Chondrocyte (in vitro differentiated cells): ENCODE measurements at places on chromosomes 7 and 10. TPM values are rescaled to one million over a fixed set of nuclear protein-coding genes. Genes with fewer than 3 reads are reported as not detected.

- no peak for DNase-seq
- peaks cover 76% of the 10 kb centered on the region for H3K27me3 ChIP-seq
- no peaks in the 10 kb centered on the region for H3K36me3 ChIP-seq
- no peak overlapping the region for H3K27ac ChIP-seq
Observed at GRCh38 chr10:117160567-117160966, 22.5 kb upstream of the VAX1 start.

- DNase-seq: no peak
- peaks cover 20% of the 10 kb centered on the region for H3K4me1 ChIP-seq
- H3K36me3 ChIP-seq: no peaks in the 10 kb centered on the region
- H3K27me3 ChIP-seq: peaks cover 2% of the 10 kb centered on the region
- H3K4me3 ChIP-seq: peak overlapping the region; percentile 79
Observed at GRCh38 chr10:21172930-21173801, 276.1 kb upstream of the NEBL start.

- no peak overlapping the region for H3K4me3 ChIP-seq
- H3K27me3 ChIP-seq: no peaks in the 10 kb centered on the region
- H3K36me3 ChIP-seq: peaks cover 4% of the 10 kb centered on the region
- peaks cover 32% of the 10 kb centered on the region for H3K4me1 ChIP-seq
Observed at GRCh38 chr7:71598553-71598952, 466.6 kb downstream of the GALNT17 start.

GRCh38 chr10:89589101-89589720, 53.8 kb upstream of the SLC16A12 start:
- peak overlapping the region; percentile 24 for H3K4me3 ChIP-seq
- H3K27me3 ChIP-seq: no peaks in the 10 kb centered on the region
- peaks cover 3% of the 10 kb centered on the region for H3K36me3 ChIP-seq
- DNase-seq: no peak

PPP1R3A gene
- 0.29 to 0.54 TPM (median 0.45 TPM) in 3 replicates for total RNA-seq
